ENCODE measurements at places on chromosomes 1 and 21.

DNA sequence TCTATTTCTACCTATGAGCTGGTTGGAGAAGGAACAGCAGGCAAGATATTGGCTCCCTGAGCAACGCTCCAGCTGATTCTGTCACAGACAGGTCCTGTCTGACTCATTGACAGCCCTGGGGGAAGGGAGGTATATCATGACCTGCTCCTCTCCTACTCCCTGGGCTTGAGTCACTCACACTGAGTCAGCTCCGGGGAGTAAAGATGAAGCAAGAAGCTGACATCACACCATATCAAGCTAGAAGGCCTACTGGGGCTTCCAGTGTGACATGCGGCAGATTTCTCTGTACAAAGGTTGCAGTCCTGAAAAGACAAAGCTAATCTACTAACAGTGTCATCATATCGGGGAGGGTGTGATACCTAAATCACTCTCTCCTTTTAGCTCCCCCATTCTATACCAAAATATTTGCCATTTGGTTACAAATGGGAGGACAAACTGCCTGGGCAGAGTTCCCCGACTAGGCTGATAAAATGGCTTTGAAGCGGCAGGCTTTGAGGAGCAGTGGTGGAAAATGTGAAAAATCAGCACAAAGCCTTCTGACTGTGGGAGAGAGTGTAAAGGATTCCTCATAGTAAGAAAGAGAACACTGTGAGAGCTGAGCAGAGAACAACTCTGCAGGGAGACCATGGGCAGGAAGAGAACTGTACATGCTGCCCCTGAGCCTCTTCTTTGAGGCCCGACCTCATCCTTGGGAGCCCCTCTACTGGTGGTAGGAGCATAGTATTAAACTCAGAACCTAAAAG is 15.5 kb downstream of the PI4KB start:
- DNase-seq: peak; percentile 86

DNA sequence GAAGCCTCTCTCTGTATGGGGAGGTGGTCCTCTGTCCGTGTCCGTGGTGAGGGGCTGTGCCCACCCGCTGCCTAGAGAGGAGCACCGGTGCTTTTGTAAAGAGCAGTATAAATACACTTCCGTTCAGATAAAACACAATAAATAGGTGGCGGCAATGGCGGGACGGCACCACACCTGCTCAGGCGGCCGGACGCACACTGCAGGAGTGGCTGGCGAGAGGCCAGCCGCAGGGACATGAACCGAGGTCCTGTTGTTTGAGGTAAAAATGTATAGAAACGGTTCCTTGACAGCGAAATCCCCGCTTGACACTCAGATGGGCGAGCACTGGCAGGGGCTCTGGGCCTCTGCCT is 40.8 kb downstream of the KRTAP10-1 start:
- no peak for DNase-seq

GRCh38 chr1:150009604-150010392 is 728 bp downstream of the OTUD7B start:
- peak; percentile 60 for DNase-seq

- peak; percentile 50 for DNase-seq
These were observed 123.9 kb upstream of the VAMP3 start for GRCh38 chr1:7646981-7647901.

DNA sequence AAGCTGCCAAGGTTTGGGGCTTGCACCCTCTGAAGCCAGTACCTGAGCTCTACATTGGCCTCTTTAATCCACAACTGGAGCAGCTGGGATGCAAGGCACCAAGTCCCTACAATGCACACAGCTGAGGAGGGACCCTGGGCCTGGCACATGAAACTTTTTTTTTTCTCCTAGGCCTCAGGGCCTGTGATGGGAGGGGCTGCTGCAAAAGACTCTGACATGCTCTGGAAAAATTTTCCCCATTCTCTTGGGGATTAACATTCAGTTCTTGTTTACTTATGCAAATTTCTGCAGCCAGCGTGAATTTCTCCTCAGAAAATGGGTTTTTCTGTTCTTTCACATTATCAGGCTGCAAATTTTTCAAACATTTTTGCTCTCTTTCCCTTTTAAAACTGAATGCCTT is 1072.2 kb downstream of the BRINP3 start:
- no peak for DNase-seq

GRCh38 chr1:4177425-4178150 is 277.5 kb upstream of the C1orf174 start:
- DNase-seq: no peak

DNA sequence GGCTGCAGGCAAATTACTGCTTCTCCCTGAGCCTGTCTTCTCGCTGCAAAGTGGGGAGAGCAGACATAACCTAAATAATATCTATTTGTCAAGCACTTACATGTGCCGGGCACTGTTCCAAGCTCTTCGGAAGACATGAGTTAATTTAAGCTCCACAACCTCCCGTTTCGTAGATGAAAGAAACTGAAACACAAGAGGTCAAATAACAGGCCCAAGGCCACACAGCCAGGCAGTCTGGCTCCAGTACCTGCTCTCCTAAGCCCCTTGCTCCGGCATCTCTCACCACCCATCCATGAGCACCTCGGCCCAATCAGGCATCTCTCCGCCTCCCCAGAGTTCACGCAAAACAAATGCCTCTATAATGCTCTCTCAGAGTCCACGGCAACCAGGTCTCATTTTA is 65.4 kb downstream of the TAS1R2 start:
- DNase-seq: no peak

DNA sequence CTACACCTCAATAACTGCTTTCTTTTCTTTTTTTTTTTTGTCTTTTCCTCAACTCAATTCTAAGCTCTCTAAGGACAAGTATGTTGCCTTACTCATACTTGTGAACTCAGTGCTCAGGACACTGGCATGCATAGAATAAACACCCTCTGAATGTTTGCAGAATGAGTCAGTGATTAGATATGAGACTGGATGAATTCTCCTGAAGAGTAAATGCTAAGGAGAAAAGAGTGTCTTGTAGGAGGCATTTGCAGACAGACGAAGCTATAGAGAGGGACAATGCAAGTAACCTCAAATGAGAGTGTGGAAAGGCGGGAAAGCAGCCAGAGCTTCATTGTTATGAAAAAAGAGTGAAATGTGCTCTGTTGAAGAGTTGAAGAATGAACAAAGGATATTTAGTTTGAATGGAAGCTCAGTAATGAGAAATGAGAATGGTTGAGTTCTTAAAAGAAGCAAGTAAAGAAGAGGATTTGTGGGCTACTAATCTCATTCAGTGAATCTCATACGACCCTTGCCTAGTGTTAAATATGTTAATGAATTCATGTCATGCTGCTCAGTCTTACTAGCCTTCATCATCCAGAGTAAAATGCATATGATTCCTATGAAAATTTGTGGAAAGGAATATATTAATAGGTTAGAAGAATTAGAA is 166.1 kb upstream of the DPYD start:
- DNase-seq: no peak

DNA sequence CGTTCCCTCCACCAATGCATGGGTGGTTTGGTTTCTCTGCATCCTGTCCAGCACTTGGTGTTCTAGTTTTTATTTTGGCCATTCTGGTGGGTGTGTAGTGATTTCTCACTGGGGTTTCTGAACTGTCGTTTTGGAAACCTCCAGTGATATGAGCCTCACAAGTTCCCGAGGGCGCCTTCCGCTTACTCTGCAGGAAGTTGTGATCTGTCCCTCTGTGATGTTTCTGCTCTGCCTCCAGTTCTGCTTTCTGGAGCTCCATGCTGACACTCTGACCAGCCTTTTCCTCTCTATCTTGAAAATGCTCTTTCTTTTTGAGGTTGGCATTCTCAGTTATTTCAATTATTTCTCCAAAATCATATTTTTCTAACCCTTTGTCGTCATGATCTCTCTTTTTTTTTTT is 111.6 kb downstream of the PLD5 start:
- DNase-seq: no peak

- no peak for DNase-seq
These were observed 394.8 kb downstream of the PRDM2 start for GRCh38 chr1:14094611-14095400.

DNA sequence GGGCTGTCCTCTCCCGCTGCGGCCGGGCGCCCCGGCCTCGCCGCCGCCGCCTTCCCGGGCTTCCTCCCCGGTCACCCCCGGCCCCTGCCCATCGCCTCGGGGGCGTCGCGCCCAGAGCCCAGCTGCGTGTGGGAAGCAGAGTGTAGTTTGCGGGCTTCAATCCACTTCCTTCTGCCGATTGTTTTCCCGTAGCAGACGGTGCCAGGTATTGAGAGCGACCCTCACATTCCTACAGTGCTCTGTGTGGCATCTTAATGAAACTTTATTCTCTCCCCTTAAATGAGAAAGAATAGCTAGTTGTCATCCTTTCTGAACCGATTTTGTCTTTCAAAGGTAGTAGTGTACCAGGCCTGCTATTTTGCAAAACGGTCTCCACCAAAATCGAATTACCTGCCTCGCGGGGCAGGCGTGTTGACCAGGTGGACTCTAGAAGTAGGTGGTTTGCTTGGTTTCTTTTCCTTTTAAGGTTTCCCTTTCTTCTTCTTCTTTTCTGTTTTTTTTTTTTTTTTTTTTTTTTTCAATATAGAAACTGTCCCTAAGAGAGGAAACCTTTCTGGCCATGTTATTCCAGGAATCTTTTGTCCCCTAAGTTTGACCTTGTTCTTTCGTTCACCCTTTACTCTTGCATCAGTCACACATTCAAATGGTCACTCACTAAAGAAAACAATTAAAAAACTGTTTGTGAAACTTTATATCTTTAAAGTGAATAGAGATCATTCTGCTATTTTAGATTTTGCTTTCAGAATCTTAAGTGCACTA is 881 bp downstream of the USP25 start:
- no peak for DNase-seq

DNA sequence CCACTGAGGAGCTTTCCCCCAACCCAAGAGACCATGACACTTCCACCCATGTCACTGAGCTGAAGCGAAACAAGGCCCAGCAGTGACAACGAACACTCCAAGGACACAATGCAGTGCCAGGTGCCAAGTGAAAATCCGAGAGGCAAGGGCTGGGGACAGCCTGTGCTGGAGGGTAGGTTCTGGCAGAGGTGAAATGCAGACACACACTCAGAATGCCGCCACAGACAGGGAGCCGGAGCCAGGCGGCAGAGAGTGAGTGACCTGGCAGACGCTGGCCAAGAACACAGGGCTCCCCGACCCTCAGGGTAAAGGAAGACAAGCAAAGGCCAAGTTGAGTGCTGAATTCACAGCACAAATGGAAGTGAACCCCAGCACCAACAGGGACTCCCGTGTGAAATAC is 78.9 kb downstream of the CD46 start:
- no peak for DNase-seq

- DNase-seq: no peak
These were observed 83.2 kb upstream of the RGS4 start for GRCh38 chr1:162985816-162986435.

DNA sequence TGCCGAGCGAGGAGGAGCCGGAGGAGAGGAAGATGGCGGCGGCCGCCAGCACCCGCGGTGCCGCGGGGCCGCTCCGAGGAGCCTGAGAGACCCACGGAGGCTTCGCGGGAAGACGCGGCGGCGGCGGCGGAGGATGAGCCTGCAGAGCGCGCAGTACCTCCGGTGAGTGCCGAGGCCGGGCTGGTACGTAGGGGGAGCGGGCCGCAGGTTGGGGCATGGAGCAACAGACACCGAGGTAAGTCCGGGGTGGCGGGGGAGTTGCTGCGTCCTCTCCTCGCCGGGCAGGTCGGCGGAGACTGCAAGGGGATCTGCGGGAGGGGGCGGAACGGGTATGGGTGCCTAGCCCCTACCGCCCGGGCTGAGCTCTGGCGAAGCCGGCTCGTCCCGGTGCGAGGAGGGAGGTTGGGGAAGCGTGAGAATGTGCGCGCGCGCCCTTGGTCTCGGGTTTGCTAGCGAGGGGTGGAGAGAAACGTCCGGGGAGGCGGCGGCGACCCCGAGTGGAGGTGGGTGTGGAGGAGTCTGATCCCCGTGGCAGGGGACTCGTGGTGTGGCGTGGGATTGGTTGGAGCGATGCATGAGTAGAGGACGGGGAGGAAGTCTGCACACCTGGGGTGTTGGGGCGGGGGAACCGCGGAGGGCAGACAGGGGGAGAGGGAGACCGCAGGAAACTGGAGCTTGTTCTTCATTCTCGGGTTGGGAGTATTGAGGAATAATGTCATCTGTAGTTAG is at the start of gene SMG7:
Gene SMG7, plus strand, starts transcription at position 12 of the 729 bp plus-strand sequence. Its CDS starts 122 bp downstream, at position 134.
- peak; percentile 60 for DNase-seq

- no peak for DNase-seq
These were observed 1024.5 kb upstream of the ADGRL2 start for GRCh38 chr1:80776266-80776665.

DNA sequence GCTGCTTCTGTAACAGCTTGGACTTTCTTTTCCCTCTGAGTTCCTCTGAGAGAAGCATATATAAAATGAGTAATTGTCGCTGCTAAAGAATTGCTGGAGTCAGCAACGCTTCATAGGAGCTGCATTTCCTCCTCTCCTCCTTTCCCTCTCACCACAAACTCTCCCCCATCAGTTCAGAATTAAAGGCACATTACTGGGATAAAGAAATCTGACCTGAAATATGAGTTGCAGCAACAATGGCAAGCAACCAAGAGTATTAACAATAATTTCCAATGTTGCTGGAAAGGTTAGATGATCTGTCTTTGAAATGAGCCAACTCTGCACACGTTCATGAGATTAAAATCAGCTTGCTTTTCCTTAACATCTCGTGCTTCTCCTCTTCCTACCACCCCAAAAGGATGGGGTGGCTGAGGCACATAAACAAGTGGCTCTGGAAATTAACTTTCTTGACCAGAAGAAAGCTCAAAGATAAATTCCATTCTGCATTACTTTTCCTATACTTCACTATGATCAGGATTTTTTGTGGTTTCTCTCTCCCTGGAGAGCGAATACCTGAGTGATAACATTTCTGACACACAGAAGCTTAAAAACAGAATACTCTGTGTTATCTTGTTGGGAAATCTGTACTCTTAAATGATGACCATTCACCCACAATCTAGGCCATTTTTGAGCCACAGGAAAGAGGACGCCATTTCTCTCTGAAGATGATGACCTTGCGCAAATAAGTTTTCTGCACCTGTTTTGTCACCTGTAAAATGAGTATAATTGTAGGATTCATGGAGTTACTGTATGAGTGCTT is 90.2 kb downstream of the TGFBR3 start:
- no peak for DNase-seq

- DNase-seq: no peak
These were observed 7.2 kb upstream of the MMP23B start for GRCh38 chr1:1624443-1625403.

DNA sequence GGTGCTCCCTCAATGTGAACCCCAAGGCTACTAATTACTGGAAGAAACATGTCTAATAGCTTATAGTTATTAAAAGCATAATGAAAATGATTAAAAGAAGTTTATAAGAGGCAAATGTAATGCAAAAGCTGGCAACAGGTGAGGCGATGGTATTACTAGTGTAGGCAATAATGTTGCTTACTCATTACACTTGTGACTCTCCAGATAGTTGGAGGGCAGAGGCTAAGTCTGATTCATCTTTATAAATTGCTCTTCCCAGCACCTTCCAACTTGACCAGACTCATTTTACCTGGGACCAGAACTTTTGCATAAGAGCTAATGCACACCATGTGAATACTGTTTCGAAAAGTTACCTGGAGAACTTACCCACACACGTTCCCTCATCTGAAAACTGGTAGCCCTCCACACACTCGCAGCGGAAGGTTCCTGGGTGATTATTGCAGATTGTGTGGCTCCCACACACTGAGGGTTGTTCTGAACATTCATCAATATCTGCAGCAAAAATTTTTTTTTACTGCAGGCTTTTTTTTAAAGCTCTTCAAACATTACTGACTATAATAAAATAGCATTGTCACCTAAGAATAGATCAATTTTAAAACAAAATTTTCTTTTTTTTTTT is 48.0 kb downstream of the NID1 start:
- no peak for DNase-seq
